Uterus (tissue), 4 donors: ENCODE measurements at places on chromosomes 2 and 18. TPM values are rescaled to one million over a fixed set of nuclear protein-coding genes. Genes with fewer than 3 reads are reported as not detected.

GRCh38 chr2:229445019-229445418, 173.9 kb upstream of the PID1 start:
- peak overlapping the region; percentile 95 for H3K27ac ChIP-seq
- H3K4me3 ChIP-seq, result no peak overlapping the region
- no peaks in the 10 kb centered on the region for H3K4me1 ChIP-seq
- no peaks in the 10 kb centered on the region for H3K27me3 ChIP-seq
- H3K36me3 ChIP-seq, result no peaks in the 10 kb centered on the region

The RRM2 gene
- total RNA-seq, result not detected

- H3K27ac ChIP-seq, result no peak overlapping the region
- no peak for DNase-seq
- H3K4me3 ChIP-seq, result no peak overlapping the region
- no peaks in the 10 kb centered on the region for H3K36me3 ChIP-seq
Measured at GRCh38 chr2:224410946-224411561, 9.1 kb upstream of the FAM124B start.

GRCh38 chr2:157887946-157888345, 11.8 kb upstream of the ACVR1 start:
- no peaks in the 10 kb centered on the region for H3K36me3 ChIP-seq
- DNase-seq, result no peak
- H3K27me3 ChIP-seq, result no peaks in the 10 kb centered on the region
- H3K4me1 ChIP-seq, result no peaks in the 10 kb centered on the region
- H3K4me3 ChIP-seq, result no peak overlapping the region

The CCDC121 gene
- total RNA-seq, result 3.5 TPM

The KYNU gene
- total RNA-seq, result 5.3 TPM

The CNDP1 gene
- total RNA-seq, result 0.24 TPM

DNA sequence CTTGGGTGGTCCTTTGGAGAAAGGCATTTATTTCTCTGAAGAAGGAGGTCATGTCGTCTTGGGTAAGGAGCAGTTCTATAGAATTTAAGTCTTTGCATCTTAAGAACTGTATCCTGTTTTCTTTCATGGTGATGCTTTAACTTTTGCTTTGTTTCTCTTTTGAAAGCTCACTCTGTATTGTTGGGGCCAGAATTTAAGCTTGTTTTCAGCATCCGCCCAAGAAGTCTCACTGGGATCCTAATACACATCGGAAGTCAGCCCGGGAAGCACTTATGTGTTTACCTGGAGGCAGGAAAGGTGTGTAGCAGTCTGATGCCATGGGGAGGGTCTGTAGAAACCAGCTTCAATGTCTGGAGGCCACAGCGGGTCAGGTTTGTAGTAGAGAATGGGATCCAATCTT, 64.7 kb upstream of the TTC39C start:
- H3K36me3 ChIP-seq, result no peaks in the 10 kb centered on the region
- H3K4me3 ChIP-seq, result no peak overlapping the region
- no peak overlapping the region for H3K27ac ChIP-seq
- H3K27me3 ChIP-seq, result no peaks in the 10 kb centered on the region
- no peaks in the 10 kb centered on the region for H3K4me1 ChIP-seq
- DNase-seq, result no peak

DNA sequence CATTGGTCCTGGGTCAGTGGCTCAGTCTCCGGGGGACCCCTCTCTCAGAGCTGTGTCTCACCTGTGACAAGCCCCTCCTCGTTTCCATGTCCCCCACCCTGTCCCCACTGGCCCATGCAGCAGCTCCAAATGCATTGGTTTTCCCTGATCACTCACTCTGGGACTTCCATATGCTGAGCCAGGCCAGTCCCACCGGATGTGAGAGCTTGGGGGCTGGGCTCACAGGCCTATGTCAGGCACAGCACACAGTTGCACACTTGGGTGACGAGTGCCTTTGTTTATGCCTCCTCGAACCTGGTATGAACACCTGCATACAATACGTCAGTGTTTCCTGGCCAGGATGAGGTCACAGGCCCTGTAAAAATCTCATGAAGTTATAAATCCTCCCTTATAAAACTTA, 232.5 kb downstream of the TFCP2L1 start:
- no peak for DNase-seq
- no peaks in the 10 kb centered on the region for H3K36me3 ChIP-seq
- H3K27ac ChIP-seq, result no peak overlapping the region
- H3K4me1 ChIP-seq, result no peaks in the 10 kb centered on the region

DNA sequence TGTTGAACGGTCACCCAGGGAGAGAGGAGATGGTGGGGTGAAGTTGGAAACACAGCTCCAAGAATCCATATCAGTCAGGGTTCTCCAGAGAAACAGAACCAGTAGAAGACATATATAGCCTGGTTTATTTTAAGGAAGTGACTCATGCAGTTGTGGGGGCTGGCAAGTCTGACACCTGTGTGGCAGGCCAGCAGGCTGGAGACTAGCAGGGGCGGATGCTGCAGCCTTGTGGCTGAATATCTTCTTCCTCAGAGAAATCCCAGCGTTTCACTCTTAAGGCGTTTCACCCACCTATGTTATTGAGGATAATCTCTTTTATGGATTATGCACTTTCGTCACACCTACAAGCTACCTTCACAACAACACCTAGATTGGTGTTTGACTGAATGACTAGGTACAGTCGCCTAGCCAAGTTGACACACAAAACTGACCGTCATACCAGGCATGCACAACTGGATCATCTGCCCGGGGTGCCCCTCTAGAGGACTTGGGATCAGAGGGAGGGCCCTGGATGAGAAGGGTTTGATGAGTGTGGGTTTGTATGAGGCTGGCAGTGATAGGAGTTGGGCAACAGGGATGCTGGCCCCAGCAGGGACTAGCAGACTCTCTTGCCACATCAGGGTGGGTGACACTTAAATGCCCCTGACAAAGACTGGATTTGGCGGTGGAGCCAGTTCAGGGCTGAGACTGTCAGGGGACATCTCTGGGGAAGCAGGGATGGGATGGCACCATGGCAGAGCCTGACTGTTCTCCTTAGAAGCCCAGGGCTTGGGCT, 23.4 kb downstream of the MROH2A start:
- H3K4me3 ChIP-seq, result no peak overlapping the region
- H3K27ac ChIP-seq, result no peak overlapping the region
- H3K36me3 ChIP-seq, result no peaks in the 10 kb centered on the region
- no peak for DNase-seq

GRCh38 chr18:60506682-60507081, 134.1 kb upstream of the MC4R start:
- no peaks in the 10 kb centered on the region for H3K36me3 ChIP-seq
- no peak overlapping the region for H3K4me3 ChIP-seq
- no peak for DNase-seq
- no peaks in the 10 kb centered on the region for H3K27me3 ChIP-seq
- H3K27ac ChIP-seq, result no peak overlapping the region

DNA sequence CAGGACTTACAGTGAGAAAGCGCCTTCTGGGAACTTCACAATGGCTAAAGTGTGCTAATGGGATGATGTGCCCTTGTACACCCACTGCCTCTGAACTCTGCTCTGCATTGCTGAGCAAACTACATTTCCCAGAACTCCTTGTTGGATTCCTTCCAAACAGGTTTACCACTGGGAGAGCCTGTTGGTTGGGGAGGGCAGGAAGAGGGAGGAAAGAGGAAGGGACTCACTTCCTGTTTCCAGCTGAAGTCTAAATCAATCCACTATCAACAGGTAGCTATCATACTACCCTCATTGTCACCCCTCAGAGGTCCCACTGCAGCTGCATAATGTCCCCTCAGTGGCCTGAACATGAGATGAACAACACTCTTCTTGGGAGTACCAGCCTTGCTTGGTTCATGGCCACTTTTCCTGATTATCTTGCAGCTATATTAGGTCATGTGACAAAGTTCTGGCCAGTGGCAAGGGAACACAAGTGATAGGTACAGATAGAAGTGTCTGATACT, 109.7 kb downstream of the MSH2 start:
- no peak overlapping the region for H3K4me3 ChIP-seq
- no peaks in the 10 kb centered on the region for H3K36me3 ChIP-seq
- DNase-seq, result no peak
- H3K4me1 ChIP-seq, result no peaks in the 10 kb centered on the region
- no peaks in the 10 kb centered on the region for H3K27me3 ChIP-seq

The PLCL1 gene
- 17.7 TPM for total RNA-seq

The EML6 gene
- total RNA-seq, result 1.6 TPM

The PCARE gene
- total RNA-seq, result not detected

The FBXO15 gene
- total RNA-seq, result 3.0 TPM

DNA sequence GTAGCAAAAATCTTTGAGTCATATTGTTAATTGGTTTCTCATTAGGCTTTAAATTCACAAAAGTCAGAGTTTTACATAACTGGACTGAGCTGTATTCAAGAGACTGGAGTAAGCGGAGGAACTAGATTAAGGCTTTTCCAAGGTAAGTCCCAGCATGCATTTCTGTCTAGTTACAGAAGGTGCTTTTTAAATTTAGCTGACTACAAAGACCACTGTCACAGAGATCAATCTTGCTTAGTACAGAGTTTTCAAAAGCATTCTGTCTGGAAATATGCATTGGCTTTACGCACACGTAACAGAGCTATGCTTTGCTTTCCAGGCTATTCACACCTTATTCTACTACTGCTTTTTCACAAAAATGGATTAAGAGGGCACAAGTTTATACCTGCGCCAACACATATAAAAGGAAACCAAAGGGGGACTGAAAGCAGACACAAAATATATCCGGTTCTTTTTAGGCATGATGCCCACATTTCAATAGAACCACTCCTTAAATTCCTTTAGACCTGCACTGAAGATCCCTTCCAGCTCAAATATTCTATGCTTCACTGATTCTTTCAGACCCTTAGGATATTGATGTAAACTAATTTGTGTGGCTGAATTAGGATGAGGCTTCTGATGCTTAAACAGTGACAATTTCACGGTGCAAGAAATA, 560.7 kb upstream of the CRIM1 start:
- DNase-seq, result no peak
- no peaks in the 10 kb centered on the region for H3K36me3 ChIP-seq
- H3K4me3 ChIP-seq, result no peak overlapping the region

DNA sequence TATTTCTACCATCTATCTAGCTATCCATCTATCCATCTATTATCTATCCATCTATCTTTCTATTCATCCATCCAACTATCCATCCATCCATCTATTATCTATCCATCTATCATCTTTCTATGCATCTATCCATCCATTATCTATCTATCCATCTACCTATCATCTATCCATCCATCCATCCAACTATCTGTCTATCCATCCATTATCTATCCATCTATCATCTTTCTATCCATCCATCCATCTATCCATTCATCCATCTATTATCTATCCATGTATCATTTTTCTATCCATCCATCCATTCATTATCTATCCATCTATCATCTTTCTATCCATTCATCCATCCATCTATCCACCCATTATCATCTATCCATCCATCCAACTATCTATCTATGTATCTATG, 24.6 kb upstream of the ZNF407 start:
- no peak overlapping the region for H3K27ac ChIP-seq
- H3K4me1 ChIP-seq, result no peaks in the 10 kb centered on the region
- no peak overlapping the region for H3K4me3 ChIP-seq
- H3K36me3 ChIP-seq, result no peaks in the 10 kb centered on the region
- H3K27me3 ChIP-seq, result no peaks in the 10 kb centered on the region

The GAL3ST2 gene
- not detected for total RNA-seq

- H3K27me3 ChIP-seq, result no peaks in the 10 kb centered on the region
- no peak for DNase-seq
- no peak overlapping the region for H3K4me3 ChIP-seq
- no peaks in the 10 kb centered on the region for H3K36me3 ChIP-seq
Measured at GRCh38 chr18:13522256-13522655, 204.1 kb downstream of the FAM210A start.

The CHAC2 gene
- total RNA-seq, result 0.51 TPM

DNA sequence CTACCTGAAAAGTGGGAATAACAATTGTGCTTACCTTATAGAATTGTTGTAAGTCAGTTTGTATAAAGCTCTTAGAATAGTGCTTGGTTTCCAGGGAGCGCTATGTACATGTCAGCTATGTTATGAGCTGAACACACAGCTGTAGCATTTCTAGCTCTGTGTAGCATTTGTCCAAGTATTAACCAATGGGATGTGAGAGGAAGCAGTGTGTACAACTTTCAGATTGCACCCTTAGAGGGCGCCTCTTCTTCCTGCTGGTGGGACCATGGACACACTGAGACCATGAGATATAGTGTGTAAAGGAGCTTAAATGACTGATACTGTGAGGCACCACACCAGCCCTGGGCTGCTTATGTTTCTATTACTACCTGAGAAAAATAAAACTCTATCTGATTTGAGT, 380.2 kb downstream of the LNPK start:
- H3K4me3 ChIP-seq, result no peak overlapping the region
- H3K4me1 ChIP-seq, result no peaks in the 10 kb centered on the region
- DNase-seq, result no peak
- H3K27me3 ChIP-seq, result no peaks in the 10 kb centered on the region
- H3K27ac ChIP-seq, result no peak overlapping the region
